ENCODE measurements at places on chromosomes 11 and 22. TPM values are rescaled to one million over a fixed set of nuclear protein-coding genes. Genes with fewer than 3 reads are reported as not detected.

Gene GUCY1A2
- under 0.01 TPM for total RNA-seq

Gene CYB5R2
- 0.25 TPM for total RNA-seq

Gene LRRC55
- 0.13 TPM for total RNA-seq

DNA sequence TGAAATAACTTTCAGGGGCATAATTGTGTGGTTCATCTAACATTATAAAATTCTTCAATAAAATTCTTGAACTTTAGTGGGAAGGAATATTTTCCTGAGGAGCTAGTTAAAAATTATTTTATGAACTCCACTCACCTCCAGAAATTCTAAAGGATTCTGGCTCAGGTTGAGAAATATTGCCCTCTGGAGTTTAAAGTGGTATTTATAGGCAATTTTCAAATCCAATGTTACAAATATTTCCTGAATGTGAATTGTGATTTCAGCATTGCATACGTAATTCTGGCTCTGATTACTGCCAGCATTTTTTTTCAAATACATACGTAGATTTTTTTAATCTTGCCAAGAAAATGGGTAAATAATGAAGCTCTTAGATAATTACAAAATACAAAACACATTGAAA, 598.2 kb upstream of the ANO3 start:
- DNase-seq, result no peak

DNA sequence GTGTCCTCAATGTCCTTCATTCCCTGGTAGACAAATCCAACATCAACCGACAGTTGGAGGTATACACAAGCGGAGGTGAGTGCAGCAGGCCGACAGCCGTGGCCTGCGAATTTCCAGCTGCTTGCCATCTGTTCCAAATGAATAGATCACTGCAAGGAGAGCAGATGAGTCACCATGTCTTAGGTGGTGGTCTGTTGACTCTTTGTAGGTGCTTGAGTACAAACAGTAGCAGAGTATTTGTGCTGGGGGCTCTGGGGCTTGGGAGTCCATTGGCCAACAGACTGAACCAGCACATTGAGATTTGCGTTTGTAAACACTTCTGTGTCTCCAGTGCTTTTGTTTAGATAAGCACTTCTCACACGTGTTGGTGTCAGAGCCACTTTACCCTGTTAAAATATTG, 21.1 kb downstream of the EIF3L start:
- no peak for DNase-seq

GRCh38 chr11:113148076-113148475, 166.3 kb upstream of the TTC12 start:
- DNase-seq, result no peak

- no peak for DNase-seq
Observed at GRCh38 chr11:115360186-115360824, 143.9 kb downstream of the CADM1 start.

DNA sequence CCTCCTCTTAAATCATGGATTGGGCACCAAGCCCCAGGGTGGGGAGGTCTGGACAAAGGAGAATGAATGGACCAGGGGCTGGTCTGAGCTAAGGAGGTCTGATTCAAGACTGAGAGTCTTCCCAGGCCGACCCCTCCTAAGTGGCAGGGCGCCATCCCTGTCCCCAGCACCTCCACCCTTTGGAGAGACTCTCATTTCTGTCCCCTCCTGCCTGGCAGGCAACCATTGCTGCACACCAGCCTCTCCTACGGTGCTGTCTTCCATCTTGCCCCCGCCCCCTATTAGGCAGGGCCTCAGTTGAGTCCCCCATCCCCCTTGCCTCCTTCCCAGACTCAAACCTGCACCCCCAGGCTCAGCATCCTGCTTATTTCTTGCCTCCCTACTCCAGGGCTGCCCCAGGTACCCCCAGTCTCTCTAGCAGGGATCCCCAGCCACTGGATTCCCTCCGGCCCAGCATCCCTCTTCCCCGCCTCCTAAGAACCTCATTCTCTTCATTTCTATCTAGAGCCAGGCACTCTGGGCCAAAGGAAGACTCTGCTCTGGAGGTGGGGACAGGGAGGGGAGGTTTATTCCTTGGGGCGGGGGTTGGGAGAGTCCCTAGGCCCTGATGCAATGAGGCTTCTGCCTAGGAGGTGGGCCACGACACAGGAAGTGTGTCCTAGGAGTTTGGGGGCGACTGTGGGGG, 1.7 kb upstream of the RCOR2 start:
- no peak for DNase-seq

GRCh38 chr11:19546325-19546724, 166.3 kb upstream of the NAV2 start:
- no peak for DNase-seq

DNA sequence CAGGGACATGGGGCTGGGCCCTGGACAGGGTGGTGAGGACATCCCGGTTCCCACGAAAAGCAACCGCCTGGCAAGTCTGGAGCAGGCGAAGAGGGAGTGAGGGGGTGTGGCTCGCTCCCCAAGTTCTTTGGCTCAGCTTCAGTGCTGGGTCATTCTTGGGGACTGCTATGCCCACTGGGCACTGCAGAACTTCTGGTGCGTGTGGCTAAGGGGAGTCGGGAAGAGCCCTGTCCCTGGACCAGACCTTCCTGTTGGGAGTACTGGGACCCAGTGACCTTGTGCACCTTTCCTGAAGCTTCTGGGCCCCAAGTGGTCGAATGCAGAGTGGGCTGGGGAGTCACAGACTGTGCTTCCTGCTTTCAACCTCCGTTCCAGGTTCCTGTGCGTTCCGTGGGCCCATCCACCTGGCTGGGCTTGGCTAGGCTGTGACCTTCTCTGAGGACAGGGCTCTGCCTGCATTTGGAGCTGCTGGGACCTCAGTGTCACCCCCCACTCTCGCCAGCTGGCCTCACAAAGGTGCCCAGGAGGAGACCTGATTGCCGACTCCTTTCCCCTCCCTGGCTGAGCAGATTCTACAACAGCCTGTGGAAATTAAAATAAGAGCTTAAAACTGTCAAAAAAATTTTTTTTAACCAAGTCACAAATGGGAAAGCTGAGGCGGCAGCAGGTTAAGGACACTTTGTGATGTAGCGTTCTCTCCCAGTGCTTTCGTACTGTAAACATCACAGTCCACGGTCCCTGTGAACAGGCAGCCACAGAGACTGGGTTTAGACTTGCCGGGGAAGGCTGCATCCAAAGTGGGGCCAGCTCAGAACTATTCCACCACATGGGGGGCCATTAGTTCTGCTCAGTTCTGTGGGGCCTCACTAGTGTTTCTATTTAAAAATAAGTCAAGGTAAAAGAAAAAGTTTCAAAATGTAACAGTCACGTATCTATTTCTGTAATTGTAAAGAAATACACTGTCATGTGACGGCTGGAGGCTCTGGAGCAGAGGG, 63.8 kb upstream of the WNT7B start:
- DNase-seq, result no peak

DNA sequence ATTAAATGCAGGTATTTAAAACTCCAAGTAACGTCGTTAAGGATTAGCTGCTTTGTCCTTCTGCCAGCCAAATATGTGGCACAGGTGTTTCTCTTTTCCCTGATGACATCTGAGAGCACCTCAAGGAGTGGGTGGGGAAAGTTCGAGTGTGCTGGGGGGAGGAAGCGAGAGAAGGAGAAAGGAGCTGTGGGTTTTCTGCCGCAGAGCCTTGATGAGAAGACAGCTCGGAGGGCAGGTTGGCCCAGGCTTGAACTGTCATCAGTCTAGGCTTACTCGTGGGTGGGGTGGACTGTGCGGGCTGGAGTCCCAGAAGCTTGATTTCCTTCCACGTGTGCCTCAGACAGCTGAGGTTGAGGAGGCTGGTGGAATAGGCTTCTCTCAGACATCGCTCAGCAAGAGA, 15.2 kb upstream of the SORL1-AS1 start:
- no peak for DNase-seq

Data from dermis microvascular lymphatic vessel endothelial cell (primary cell).